ENCODE measurements at places on chromosomes 3 and 15. TPM values are rescaled to one million over a fixed set of nuclear protein-coding genes. Genes with fewer than 3 reads are reported as not detected.

Gene SIDT1
- not detected for total RNA-seq

Gene ATP13A5
- total RNA-seq = not detected

Gene AADAC
- 1.6 TPM for total RNA-seq

Gene CCDC54
- total RNA-seq = not detected

Gene XCR1
- total RNA-seq = not detected

Gene XIRP1
- not detected for total RNA-seq

Gene PIGX
- 23.9 TPM for total RNA-seq

GRCh38 chr3:57815036-57815435, 58.9 kb downstream of the SLMAP start:
- no peak for DNase-seq

GRCh38 chr3:4591669-4592068, 98.5 kb downstream of the ITPR1 start:
- no peak for DNase-seq

DNA sequence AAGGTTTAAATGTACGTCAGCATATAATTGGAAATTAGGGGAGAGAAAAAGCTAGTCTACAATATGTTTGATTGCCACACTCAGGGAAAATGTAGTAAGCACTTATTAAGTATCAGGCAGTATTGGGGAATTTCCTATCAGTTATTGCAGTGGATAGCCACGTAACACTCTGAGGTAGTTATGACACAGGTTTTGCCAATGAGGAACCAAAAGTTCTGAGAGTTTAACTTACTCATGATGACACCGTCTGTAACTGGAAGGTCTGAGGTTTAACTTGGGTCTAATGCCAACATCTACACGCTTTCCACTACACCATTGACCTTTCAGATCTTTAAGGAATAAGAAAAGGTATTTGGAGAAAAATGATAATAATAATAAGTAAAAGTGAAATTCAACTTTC, 89.5 kb downstream of the ZMAT3 start:
- no peak for DNase-seq

DNA sequence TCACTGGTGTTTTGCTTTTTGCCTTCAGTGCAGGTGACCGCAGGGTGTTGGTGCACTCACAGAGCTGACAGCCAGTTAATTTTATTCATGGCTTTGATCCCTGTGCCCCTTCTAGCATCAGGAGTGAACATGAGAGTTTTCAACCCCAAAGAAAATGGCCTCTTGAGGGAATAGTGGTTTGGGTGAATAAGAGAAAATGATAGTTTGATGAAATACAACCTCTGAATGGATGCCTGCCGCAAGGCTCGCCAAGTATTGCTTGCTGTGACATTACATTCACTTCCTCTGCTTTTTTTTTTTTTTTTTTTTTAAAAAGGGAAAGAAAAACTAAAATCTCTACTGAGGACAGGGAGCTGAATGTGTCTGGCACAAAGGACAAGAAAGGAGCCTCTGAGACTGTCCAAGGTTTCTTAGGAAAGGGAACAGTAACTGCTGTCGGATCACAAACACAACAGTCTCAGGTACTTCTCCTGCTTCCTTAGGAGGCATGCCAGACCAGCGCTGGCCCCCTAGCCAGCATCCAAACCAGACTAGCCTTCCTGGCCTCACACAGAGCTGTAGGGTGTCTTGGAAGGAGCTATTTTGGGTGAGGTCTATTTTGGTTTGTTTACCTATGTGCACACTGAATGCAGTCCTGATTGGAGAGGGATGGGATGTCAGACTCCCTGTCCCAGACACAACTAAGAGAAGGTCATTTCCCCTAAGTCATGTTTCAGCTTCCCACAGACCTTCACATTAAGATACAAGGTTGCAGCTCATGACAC, 29.0 kb downstream of the CCDC80 start:
- DNase-seq = no peak

DNA sequence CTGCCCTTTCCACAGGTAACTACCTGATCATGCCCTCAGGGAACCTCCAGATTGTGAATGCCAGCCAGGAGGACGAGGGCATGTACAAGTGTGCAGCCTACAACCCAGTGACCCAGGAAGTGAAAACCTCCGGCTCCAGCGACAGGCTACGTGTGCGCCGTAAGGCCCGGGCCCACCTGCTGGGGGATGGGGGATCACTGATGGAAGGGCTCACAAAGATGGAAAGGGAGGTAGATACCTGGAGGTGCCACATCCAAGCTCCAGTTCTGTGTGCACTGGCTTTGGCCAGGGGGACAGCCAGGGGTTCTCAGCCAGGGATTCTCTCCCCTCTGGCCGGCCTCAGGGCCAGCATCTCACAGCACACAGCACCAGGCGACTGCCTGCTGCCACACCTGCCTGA, 59.4 kb downstream of the BOC start:
- no peak for DNase-seq

DNA sequence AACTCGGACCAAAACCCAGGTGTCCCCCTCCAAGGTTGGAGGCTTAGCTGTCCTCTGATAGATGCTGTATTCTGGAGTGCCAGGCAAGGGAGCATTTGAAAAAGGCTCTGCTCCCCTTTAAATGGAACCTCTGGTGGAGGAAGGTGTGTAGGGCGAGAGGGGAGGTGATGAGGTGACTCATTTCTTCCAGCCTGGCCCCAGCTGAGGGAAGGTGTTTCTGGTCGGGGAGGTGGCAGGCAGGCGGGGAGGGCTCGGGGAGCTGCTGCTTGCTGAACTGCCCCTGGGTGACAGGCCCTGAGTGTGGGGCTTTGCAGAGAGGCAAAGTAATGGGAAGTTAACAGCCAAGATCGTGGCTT, 18.8 kb downstream of the PSTPIP1 start:
- DNase-seq = no peak

GRCh38 chr3:110932567-110932966, 139.0 kb upstream of the NECTIN3 start:
- DNase-seq = no peak

- no peak for DNase-seq
Observed at GRCh38 chr3:68162644-68163043, 508.2 kb upstream of the SUCLG2 start.

DNA sequence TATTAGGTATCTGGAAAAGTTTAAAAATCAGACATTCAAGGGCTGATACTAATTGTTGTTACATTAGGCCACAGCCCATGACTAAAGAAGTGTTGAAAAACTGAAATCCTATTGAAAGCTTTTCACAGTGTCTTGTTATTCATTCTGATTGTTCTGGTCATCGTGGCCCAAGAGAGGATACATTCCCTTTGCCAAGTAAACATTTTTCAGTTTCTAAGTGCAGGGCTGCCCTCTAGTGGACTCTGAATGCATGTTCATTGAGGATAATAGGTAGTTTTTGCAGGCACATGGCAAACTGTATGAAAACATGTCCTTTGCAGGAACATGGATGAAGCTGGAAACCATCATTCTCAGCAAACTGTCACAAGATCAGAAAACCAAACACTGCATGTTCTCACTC, 181.1 kb downstream of the MYRIP start:
- DNase-seq = peak; percentile 70

- no peak for DNase-seq
Observed at GRCh38 chr15:73955861-73956742, 29.8 kb downstream of the LOXL1 start.

DNA sequence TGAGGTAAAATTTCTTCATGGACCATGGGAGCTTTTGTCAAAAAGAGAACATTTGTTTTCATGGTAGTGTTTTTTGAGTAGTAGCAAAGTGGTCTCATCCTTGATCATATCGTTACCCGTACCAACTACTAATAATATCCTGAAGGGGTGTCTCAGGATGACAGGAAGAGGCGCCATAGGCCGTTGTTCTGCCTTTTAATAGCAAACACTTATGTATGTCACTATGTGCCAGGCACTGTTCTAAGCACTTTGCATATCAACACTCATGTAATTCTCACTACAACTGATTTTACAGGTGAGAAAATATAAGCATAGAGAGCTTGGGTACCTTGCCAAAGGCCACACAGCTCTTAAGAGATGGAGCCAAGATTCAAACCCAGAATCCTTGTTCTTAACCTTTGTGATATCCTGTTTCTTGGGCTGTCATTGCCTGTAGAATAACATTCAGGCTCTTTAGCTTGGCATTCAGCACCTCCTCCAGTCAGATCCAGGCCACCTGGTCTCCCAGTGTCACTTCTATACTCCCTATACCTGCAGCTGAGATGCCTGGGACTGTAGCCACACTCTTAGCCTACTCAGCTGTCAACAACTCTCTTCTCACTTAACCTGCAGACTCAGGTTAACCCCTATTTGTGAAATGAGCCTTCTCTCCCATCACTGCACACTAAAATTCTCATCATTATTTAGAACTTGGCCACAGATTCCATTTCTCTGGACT, 113.7 kb downstream of the USP13 start:
- DNase-seq = no peak

DNA sequence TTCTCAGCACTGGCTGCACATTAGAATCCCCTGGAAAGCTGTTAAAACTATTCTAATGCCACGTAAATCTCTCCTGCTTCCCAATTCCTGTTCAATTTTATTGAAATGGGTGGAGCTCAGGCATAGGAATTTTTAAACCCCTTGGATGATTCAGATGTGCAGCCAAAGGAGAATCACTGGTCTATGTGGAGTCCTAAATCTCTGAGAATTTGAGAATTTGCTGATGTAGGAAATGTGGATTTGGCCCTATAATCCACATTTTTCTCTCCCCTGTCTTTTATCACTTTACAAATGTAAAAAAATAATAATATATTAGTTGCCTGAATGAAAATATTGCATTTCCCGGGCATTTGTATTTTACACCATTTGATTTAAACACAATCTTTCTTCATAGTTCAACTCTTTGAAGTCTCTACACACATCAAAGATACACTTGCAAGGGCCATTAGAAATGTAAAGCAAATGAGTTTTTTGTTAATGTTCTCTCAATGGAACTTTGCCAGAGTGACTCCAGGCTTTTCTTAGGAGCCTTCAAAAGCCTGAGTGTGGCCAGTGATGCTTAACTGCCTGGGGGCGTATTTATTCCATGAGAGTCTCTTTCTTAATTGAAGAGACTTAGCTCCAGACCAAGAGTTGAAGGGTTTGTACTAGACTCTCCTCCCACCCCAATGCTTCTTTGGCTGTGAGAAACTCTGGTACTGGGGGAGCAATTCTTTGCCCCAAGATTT, 48.8 kb upstream of the PTX3 start:
- DNase-seq = no peak

GRCh38 chr15:51917493-51917892, 54.1 kb downstream of the LEO1 start:
- DNase-seq = no peak

GRCh38 chr3:141248064-141248463, 16.4 kb downstream of the PXYLP1 start:
- DNase-seq = no peak

- DNase-seq = no peak
Observed at GRCh38 chr3:165233501-165234195, 37.5 kb upstream of the SLITRK3 start.

DNA sequence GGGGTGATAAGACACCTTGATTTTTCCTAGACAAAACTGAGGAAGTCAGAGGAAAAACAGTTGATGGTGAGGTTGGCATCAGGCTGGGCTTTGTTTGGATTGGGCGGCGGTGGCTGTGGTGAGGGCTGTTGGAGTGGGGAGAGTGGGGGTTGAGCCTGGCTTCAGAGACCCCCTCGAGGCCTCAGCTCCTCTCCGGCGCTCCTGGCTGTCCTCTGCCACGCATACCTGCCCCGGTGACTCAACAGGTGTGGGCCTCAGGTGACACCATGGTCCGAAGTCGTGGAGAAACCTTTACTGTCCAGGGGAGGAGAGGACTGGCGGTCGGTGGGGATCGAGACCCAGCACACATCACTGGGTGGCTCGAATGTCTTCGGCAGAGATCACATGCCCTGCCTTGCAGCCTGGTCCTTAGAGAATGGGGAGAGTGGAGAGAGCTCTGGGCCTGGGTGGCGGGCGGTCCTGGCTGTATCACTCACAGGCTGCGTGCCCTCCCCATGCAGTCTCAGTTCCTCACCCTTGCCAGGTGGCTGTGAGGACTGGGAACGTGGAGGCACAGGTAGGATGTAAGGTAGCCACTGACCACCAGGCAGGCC, 2.6 kb downstream of the APBA2 start:
- DNase-seq = no peak

DNA sequence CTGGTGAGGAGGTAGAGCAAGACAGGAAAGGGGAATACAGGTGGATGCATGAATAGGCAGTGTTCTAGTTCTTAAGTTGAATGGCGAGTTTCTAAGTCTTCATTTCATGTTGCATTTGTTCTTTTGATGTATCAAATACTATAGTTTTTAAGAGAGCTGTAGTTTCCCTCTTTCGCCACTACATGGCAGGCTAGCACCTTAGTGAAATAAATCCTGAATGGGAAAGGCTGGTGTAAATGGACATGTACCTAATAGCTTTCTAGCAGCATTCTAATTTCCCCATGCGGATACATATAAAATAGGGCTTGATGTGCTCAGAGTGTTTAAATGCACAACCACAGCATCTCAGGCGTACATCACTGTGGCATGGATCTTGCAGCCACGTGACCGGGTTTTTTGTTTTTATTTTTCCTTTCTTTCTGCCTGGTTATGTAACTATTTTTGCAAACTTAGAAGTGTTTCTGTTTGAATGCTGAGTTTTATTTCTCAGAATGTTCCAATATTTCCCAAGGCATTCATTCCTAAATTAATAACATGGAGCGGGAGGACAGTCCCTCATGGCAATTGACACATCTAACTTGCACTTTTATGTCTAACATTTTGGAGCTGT, 23.5 kb upstream of the CLN6 start:
- DNase-seq = peak; percentile 62

DNA sequence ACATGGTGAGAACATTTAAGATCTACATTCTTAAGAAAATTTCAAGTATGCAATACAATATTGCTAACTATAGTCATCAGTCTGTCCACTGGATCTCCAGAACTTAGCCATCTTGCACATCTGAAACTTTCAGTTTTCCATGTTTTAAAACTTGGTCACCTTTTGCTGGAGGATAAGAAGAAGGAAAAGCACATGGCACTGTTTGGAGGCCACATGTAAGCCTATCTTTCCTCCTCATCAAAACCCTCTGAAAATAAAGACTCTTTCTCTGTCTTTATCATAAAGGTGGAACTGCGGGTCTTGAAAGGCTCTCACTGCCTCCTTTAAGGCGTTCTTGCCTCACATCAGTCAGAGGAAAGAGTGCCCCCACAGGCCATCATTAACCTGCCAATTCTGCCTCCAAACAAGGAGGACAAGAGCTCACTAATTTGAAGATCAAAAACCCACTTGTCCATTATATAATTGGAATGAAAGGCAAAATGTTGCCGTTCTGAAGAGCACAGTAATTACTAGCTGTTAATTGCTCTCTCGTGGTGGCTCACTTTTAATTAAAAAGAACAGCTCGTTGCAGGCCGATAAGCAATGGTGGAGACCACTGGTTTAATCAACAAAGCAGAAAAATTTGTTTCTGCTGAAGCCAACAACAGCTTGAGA, 157.8 kb downstream of the MECOM start:
- no peak for DNase-seq

- no peak for DNase-seq
Observed at GRCh38 chr3:111299192-111299615, 227.6 kb downstream of the NECTIN3 start.

DNA sequence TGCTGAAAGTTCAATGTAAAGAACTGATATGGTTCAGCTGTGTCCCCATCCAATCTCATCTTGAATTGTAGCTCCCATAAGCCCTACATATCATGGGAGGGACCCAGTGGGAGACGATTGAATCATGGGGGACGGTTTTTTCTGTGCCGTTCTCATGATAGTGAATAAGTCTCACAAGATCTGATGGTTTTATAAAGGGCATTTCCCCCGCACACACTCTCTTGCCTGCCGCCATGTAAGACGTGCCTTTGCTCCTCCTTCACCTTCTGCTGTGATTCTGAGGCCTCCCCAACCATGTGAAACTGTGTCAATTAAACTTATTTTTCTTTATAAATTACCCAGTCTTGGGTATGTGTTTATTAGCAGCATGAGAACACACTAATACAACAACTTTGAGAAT, 86.5 kb upstream of the TNFSF10 start:
- DNase-seq = no peak
